Breast epithelium (tissue), 4 donors: ENCODE measurements at places on chromosomes 3 and 15. TPM values are rescaled to one million over a fixed set of nuclear protein-coding genes. Genes with fewer than 3 reads are reported as not detected.

BNC1 gene
- total RNA-seq = 0.48 TPM

ALPK3 gene
- 3.4 TPM for total RNA-seq

MELTF gene
- 7.2 TPM for total RNA-seq

SLC27A2 gene
- 5.6 TPM for total RNA-seq

CAPN3 gene
- total RNA-seq = 27.1 TPM

SLC28A2 gene
- not detected for total RNA-seq

LMAN1L gene
- total RNA-seq = not detected

EBLN2 gene
- total RNA-seq = 10.8 TPM

DNA sequence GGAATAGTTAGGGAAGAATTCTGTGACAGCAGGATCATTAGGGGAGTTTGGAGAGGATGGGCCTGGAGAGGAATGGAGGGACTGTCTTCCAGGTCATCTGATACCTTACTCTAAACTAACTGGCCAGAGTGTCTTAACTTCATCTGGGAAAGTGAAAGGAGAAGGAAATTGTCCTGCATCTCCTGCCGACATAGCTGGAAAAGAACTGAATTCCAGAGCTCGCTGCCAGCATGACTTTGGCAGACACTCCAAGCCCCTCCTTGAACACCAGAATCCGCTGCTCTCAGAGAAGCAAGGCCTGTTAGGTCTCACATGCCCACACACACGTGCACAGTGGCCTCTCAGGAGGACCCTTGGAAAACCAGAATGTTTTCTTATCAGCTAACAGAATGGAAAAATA is 10.5 kb downstream of the ABI3BP start:
- no peak for DNase-seq

DNA sequence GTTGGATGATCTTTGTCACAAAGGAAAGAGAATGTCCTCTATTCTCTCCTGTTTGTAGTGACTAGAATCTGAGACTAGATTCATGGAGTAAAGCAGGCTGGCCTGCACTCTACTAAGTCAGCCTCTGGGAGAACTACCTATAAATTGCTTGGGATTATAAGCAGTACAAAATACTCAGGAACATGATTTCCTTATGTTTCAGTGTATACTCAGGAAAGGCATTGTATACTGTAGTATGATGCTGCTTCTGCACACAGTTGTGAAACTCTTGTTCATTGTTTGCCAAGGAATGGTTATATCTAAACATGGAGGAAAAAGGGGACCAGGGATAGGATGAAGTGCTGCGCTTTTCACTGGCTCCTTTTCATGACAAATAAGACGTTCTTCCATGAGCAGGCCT is 49.2 kb downstream of the OXSR1 start:
- DNase-seq = no peak

DNA sequence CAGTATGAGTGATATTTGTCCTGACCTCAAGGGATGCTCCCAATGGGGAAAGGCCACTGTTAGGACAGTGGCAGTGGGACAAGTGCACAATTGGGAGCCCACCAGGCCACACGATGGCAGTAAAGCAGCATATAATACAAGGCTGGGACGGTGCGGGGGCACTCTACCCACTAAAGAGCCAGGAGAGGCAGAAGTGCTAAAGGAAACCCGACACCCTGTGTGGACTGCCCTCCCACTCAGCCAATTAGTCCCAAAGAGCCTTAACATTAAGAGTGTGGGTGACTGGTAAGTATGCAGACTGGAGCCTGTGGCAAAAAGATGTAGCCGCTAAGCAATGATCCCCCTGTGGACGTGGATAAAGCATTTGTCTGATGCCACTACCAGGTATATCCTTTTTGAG is 8.2 kb upstream of the ZNF589 start:
- peak; percentile 66 for DNase-seq

DNA sequence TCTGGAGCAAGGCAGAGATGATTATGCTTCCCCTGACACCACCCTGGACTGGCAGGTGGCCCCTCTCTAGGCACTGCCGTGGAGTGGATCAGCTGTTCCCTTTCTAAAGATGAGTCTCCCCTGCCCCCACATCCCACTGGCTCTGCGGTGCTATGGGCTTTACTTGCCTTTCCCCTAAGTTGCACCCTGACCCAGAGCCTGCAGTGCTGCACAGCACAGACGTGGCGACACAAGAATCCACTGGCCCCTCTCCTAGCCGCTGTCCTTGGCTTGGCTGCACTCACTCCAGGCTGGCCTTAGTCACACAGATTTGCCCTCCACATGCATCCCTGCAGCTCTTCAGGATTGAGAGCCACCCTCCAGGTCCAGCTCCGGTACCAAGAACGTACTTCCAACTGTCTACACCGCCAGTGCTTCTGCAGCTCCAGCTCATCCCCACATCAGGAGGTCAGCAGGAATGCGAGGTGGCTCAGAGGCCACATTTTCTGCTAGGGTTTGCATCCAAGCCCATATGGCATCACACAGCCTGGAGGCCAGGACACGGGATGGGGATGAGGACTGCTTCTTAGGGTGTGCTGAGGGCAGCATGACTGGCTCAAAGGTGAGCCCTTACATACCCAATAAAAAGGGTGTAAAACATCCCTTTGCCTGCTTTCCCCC is 82.4 kb upstream of the RASGRF1 start:
- no peak for DNase-seq

DNA sequence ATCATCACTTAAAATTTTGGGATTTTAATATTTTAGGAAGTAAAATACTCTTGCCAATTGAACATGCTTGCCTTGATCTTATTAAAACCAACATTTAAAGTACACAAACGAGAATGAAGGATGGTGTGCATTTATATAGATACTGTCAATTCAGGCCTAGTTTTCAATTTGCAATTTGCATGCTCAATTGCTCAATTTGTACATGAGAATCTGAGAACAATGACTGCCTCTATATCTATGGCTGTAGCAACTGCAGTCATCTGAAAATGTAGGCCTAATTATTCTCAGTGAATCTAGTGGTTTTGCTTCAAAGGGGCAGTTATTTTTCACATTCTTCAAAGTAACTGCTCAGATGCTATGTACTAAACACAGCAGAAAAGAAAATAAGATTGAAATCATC is 18.8 kb downstream of the ZBBX start:
- no peak for DNase-seq

- DNase-seq = no peak
These were observed 14.0 kb upstream of the CCDC80 start for GRCh38 chr3:112654979-112655378.

DNA sequence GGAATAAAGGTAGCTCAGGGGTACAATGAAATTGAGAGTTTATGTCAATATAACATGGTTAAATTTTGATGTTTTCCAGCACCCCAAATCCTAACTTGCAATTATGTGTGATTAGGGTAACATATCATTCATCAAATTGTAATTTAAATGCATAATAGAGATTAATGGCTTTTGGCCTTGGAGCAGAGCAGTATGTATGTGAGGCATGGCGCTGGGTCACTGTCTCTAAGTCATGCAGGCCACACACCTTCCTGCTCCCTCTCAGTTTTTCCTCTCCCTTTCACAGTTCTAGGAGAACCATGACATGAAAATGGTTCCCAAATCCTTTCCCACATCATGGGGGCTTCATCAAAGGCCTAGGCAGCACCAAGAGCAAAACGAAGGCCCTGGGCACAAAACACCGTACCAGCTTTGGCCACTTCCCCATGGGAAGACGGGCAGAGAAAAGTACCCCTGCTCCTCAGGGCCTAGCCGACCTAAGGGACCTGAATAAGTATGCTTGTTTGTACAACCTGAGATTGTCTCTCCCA is 3.9 kb upstream of the SRP14 start:
- no peak for DNase-seq

GRCh38 chr3:85842081-85842480 is 883.3 kb downstream of the CADM2 start:
- DNase-seq = no peak

GRCh38 chr3:138442433-138442832 is 8.0 kb downstream of the ESYT3 start:
- no peak for DNase-seq

DNA sequence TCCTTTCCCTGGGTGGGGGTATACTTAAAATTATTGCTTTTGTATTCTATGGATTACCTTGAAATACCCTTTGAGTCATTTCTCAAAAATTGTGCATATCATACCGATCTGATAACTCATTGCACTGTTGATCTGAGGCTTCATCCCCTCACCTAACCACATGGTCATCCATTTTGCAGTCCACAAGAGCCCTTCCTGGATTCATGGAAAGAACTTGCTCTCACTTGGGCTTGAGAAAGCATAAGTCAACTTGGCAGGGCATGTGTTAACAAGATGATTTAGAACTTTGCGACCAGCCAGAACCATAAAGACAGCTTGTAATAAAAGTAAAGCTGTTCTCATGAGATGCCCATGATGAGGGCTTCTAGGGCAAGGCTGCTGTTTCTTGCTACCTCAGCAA is 22.2 kb downstream of the MME start:
- DNase-seq = no peak
